ENCODE measurements at places on chromosomes 1 and 21.

DNA sequence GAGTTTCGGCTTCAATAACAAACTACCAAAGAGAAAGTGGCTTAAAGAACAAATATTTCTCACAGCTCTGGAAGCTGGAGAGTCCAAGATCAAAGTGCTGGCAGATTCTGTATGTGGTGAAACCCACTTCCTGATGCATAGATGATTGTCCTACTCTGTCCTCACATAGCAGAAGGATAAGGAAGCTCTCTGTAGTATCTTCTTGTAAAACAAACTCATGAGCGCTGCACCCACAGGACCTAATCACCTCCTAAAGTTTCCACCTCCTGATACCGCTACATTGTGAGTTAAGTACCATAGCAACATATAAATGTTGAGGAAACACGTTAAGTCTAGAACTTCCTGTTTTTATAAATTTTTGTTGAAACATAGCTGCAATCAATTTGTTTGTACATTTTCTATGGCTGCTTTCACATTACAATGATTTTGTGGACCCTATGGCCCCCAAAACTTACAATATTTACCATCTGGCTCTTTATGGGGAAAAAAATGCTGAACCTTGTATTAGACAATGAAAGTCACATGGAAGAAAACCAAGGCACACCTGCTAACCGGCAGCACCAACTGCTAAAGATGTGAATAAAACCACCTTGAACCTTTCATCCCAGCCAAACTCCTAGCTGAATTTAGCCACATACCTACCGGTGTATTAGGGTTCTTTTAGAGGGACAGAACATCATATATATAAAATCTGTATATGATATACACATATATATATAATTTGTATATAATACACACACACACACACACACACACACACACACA lies 1423.4 kb downstream of the NCAM2 start:
- no peak for DNase-seq

DNA sequence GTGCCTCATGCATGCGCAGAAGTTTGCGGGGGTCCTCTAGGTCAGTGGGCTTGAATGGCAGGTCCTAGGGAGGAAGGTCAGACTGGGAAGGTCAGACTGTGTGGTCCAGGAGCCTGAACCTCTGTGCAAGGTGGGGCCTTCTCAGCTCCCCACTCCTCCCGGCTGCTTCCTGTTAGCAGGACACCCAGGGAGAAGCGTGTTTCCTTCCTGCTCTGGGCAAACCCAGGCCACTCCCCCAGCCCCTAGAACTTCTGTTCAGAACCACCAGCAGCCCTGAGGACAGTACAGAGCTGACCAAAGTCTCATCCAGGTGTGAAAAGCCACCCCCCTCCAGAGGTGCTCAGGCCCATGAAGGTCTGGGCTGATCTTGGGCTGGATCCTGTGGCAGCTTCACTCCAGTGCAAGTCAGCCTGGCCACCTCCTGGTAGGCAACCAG lies 29.9 kb downstream of the NAV1 start:
- DNase-seq, result no peak

- no peak for DNase-seq
These were observed 28.3 kb downstream of the NEK7 start for GRCh38 chr1:198185146-198185545.

DNA sequence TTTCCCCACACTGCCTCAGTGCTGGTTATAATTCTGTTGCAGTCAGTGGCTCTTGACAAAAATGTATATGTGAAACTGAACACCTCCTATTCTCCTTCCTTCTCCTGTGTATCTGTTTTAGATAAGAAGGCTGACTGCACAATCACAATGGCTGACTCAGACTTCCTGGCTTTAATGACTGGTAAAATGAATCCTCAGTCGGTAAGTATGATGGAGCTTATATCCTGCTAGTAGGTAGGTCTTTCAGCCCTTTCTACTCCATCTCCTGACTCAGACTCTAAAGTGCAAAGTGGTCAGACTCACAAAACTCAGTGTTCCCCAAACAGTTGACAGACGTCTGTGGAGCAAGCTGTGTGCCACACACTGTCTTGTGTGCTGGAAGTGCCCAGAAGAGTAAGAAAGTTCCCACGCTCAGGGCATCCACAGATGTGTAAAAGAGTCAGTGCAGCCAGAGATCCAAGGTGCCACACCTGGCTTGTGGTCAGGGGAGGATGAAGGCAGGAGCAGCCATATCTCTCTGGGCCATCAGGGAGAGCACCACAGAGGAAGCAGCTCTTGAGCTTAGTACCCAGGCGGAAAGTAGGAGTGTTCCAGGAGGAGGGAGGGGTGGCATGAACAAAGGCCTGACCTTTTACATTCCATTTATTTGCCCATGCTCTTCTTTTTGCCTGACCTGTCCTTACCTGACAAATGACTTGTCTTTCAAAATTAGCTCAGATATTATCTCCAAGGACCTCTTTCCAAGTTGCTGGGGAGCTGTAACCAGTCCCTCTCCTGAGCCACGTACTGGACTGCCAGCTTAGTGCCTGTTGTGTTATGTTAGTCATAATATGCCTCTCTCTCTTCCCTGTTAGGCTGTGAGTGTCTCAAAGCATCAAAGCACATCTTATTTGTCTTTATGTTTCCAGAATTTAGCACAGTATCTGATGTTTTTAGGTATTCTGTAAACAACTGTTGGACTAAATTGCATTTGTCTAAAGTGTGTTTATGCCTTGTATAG lies 14.0 kb upstream of the PODN start:
- no peak for DNase-seq

GRCh38 chr1:66343569-66344325 lies 190.2 kb upstream of the SGIP1 start:
- DNase-seq, result no peak

GRCh38 chr1:245345191-245345884 lies 190.6 kb downstream of the KIF26B start:
- no peak for DNase-seq

GRCh38 chr1:1285102-1285571 lies 4.9 kb downstream of the SCNN1D start:
- no peak for DNase-seq

GRCh38 chr1:111192074-111192473 lies 8.4 kb downstream of the DENND2D start:
- DNase-seq, result no peak

GRCh38 chr21:30336596-30336995 lies 898 bp downstream of the KRTAP27-1 start:
- no peak for DNase-seq

DNA sequence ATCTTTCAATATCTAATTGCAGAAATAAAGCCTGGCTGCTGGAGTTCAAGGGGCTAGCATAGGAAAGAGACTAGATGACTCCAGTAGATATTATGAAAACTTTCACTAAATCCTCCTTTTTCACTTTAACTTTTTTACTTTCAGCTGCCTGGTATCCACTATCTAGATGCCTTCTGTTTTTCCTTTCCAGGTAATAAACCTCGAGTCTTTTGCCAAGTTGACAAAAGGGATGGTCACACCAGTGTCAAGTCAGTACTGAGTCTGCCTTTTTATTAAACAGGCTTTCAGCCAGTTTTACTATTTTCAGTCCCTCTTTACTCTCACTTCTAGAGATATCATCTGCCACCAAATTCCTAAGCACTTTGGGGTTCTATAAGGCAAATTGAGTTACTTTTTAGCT lies 195.6 kb downstream of the FGGY start:
- DNase-seq, result no peak

DNA sequence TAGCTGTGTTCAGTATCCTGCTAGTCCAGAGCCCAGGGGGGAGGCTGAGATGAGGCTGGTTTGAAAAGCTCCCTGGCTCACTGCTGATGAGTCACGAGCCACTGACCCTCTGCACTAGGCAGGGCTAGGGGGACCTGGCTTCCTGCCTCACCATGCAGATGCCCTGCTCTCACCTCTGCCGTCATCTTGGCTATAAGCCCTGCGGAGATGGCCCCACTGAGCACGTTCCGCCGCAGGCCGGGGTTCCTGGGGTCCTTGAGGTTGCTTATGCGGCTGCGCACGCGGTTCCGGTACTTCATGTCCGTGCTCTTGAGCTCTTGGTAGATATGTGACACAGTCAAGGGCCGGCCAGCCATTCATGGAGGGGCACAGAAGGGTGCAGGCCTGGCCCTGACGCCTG lies 24.1 kb upstream of the ZNF436 start:
- peak; percentile 37 for DNase-seq

DNA sequence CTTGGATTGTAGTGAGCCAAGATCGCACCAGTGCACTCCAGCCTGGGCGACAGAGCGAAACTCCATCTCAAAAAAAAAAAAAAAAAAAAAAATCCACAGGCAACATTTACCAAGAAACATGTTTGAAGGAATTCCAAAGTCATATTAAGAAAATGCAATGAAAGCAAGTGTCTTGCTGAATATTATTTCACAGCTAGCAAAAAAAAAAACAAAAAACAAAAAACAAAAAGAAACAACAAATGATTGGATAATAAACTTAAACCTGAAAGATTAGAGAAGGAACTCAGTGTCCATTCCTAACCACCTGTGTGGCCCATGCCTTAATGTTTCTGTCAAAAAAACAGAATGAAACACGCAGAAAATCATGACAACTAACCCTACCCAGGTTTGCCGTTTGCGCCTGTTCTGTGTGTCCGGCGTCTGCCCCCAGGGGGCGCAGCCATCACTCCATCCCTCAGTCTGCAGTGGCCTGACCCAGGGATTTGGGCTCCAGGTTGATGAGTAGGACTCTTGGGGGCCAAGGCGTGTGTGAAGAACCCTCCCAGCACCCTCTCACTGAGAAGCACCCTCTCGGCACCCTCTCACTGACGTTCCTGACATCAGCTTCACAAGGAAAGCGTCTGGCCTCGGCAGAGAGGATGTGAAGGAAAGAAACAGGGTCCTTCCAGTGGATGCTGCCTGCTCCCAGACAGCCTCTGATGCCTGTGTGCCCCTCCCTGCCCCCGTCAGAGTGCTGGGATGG lies 19.2 kb upstream of the PTTG1IP start:
- DNase-seq, result peak; percentile 75

- DNase-seq, result peak; percentile 55
These were observed 1.4 kb upstream of the KLHL21 start for GRCh38 chr1:6603915-6604558.

DNA sequence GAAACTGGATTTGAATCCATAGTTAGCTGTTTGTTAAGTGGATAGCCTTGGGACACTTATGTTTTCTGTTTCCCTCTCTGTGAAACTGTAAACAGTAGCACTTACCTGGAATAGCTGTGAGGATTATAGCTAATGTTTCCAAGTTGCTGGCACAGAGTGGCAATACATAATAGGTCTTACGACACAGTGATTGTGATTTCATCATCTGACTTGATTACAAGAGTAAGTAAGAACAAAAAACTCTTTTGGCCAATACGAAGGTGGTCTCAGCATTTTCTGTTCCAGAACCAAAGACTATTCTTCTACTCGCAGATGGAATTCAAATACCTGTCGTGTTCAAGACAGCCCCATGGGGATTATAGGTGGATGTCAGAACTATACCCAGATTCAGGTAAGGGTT lies 2.1 kb downstream of the C8B start:
- no peak for DNase-seq

All from body of pancreas (tissue), 4 donors.